Stimulated activated CD4-positive, alpha-beta T cell treated with anti-CD3 and anti-CD28 coated beads, TNF-alpha, amount 100 ng/mL, for 1 hour (primary cell): ENCODE measurements at places on chromosomes 4 and X.

DNA sequence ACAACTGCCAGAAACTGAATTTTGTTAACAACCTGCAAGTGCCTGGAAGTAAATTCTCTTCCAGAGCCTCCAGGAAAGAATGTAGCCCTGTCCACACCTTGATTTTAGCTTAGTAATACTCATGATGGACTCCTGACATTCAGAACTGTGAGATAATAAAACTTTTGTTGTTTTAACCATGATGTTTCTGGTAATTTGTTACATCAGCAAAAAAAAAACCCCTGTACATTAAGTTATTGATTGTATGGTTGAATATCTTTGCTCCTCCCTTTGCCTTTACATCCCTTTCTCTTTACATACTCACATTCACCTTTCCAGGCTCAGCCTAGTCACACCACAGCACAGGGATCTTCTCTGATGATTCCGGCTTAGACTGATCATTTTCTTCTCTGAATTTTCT, 881.8 kb upstream of the GRID2 start:
- no peak for DNase-seq

- no peak for DNase-seq
Measured at GRCh38 chr4:25970691-25971432, 56.8 kb downstream of the SMIM20 start.

DNA sequence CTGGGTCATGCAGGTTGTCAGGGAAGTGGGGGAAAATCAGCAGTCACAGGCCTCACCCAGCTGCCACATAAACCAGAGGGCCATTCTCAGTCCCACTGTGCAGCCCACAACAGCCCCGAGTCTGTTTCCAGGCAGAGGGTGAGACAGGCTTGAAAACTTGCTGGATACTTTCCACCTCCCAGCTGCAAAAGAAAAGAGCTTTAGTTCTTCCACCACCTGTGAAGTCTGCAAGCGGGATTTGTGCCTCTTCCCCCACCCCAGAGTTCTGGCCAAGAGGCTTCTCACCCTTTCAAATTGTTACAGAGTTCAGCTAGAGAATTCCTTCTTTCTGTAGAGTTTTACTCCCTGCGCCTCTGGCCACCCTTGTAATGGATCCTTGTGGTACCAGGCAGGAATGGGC, 115.5 kb upstream of the ZDHHC15 start:
- DNase-seq: no peak

DNA sequence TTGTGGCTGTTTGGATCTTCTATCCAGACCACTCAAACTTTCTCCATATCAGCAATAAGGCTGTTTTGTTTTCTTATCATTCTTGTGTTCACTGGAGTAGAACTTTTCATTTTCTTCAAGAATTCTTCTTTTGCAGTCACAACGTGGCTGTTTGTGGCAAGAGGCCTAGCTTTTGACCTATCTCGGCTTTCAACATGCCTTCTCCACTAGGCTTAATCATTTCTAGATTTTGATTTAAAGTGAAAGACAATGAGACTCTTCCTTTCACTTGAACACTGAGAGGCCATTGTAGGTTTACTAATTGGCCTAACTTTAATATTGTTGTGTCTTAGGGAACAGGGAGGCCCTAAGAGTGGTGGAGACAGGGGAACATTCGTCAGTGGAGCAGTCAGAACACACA, 19.1 kb downstream of the FGF2 start:
- DNase-seq: no peak

- DNase-seq: no peak
Measured at GRCh38 chrX:119502727-119503483, 34.7 kb downstream of the SLC25A5 start.

GRCh38 chr4:1082215-1083182, 30.9 kb downstream of the RNF212 start:
- no peak for DNase-seq

GRCh38 chr4:187840814-187841213, 154.8 kb upstream of the ZFP42 start:
- DNase-seq: no peak

DNA sequence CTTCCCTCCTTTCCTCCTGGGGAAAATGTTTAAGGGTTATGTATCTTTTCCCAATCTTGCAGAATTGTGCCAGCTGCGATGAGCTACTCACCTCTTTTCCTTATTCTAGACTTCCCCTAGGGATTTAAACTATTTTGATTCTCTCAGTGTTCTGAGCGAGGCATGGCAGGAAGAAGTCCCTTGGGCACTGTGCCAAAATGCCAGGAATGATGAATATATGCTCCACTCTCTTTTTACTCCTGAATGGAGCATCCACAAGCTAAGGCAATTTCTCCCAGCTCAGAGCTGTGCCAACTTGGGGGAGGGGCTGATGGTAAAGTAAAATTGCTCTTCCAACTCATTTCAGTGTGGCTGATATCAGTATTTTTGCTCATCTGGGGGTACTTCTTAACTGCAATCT, 4.0 kb upstream of the C4orf17 start:
- DNase-seq: no peak

- DNase-seq: no peak
Measured at GRCh38 chr4:65668201-65669089, 1.8 kb downstream of the EPHA5 start.

GRCh38 chr4:108155373-108155772, 13.4 kb downstream of the LEF1 start:
- DNase-seq: no peak

- no peak for DNase-seq
Measured at GRCh38 chrX:63686878-63687714, 97.9 kb downstream of the ARHGEF9 start.

DNA sequence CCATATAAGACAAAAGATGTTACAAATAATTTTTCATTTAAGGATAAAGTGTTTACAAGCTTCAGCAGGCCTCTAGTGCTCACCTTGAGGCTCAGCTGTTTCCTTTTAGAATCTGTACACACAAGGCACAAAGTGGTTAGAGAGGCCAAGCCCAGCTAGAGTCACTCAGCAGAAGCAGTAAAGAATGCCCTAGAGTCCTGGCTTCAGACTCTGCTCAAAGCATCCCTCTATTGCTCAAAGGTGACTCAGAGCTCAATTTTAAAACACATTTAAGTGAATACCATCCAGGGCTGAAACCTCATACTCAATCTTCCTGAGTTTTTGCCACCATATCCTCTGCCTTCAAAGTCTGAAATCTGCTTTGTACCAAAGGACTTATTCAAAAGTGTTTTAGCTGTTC, 22.6 kb upstream of the PHF8 start:
- no peak for DNase-seq

DNA sequence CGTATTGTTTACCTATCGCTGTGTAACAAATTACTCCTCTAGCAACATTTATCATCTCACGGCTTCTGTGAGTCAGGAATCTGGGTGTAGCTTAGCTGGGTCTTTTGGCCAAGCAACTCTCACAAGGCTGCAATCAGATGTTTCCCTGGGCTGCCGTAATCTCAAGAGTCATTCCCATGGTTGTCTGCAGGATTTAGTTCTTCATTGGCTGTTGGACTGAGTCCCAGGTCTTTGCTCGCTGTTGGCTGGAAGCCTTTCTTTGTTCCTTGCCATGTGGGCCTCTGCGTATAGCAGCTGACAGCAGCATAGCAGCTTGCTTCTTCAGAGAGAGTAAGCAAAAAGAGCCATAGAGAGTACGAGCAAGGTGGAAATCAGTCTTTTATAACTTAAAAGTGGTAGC, 16.8 kb downstream of the POLR2B start:
- no peak for DNase-seq

DNA sequence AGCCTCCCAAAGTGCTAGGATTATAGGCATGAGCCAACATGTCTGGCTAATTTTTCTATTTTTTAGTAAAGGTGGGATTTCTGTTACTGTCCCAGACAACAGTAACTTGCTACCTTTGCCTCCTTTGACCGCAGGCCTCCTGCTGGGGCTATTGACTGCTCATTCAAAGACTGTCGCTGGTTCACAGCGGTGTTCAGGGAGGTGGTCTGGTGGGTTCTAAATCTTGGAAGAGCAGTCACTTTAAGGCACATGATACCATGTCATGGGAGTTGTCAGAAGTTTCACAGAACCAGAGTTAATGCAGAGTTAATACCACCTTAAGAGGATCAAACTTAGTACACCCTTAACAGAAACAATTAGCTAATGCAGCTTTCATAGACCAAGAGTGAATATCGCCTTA, 3.8 kb downstream of the ASMT start:
- no peak for DNase-seq

- no peak for DNase-seq
Measured at GRCh38 chr4:37465296-37465695, 220.8 kb downstream of the NWD2 start.

GRCh38 chr4:184693056-184693455, 40.8 kb downstream of the CENPU start:
- no peak for DNase-seq

DNA sequence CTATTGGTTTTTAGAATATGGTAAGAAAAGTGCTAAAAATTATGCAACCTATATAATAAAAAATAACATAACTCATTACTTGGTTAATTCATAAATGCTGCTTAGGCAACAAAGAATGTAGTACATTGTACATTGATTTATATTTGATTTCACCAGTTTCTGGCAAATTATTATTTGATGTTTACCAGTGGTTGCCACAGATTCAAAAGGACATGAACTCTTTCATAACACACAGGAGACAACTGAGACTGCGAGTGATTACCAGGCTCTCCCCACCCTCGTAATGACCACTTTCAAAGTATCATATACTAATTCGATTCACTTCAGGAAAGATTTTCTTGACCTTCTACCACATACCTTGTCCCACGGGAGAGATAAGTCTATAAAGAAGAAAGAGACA, 158.5 kb downstream of the NR3C2 start:
- DNase-seq: no peak

- DNase-seq: no peak
Measured at GRCh38 chr4:1982124-1983052, 26.4 kb downstream of the NELFA start.

DNA sequence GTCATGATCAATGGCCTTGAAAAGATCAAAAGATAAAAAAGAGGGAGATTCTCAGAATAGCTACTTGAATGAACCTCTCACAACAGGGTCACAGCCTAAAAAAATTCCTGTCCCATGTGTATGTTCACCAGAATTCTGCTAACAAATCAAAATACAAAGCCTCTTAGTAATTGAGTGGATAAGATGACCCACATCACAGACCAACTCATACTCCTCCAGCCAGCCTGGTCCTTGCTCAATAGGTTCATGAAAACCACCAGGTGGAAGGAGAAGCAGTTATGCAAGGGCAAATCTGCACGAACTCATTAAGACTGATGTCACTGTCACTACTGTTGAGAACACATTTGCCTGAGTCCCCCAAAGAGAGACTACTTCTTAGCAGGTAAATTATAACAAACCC, 21.5 kb downstream of the WDFY3 start:
- DNase-seq: no peak

DNA sequence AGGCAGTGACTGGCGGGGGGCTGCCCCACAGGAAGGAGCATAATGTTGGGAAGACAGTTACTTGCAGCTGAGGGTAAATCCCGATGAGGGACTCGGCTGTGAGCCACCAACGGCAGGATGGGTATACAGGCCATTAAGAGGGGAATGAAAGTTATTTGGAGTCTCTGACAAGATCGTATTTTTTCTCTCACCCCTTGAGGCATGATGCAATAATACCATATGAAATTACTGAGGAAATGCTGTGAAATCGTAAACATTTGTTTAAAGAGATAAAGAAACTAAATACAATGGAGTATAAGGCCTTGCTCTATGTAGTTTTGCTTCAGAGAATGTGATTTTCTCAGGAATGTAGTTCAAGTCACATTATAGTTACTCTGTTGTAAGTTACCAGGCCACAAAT, 12.7 kb downstream of the IL1RAPL1 start:
- DNase-seq: no peak

DNA sequence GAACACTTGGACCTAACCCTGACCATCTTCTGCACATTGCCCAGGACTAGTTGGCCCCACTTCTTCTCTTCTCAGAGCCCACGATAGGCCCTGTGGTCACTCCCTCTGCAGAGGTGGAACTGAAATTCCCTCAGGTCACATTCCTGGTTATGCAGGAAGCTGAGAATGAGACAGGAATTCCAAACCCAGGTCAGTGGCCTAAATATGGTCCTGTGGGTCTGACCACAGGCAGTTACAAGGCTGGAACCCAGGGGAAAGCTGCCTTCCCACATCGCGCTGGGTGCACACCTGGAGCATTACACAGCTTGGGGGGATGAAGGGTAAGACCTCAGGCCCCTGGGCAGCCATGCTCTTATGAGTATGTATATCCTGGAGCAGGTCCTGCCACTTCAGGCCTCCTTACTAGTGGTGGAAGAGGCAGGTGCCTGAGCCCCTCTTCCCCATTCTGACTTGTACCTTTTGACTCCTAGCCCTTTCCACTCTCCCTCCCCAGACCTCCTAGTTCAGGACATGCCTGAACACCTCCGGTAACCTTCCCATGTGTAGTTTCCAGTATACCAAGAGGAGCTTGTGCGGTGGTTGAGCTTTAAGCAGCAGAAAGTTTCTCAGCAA, 173.5 kb downstream of the ASMT start:
- DNase-seq: no peak

DNA sequence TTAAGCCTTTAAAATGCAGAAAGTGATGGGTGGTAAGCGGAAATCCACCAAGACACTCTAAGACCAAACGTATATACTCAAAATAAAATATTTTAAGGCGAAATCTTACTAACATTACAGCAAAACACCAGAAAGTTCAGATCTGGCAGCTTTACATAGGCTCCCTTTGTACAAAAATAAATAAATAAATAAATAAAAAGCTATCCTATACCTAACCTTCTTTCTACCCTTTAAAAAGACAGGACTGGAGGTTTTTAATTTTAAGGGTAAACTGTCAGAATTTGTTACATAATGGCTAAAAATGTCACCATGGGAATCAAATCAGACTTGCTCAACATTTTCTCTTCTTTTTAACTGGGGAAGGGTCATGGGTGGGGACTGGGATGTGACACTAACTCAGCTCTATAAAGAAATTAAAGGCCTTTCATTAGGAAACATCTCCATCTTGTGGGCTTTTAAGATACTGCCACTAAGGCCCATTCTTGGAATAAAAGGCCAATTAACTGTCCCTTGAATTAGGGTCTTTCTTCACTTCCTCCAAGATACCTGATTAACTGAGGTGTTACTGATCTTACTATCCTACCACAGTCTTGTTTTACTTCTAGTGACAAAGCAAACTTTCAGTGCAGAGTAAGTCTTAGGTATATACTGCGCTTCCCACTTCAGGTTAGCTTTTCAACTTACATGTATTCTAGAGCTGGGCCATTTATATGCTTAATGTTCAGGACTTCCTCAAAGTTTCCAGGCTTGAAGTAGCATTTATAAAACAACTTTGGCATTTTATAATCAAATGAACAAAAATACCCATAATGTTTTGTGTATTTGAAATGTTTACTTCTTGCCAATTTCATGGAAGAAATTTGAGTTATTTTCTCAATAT, 13.3 kb downstream of the HNRNPD start:
- DNase-seq: no peak

GRCh38 chr4:188657365-188657764, 518.1 kb downstream of the TRIML1 start:
- DNase-seq: no peak

- no peak for DNase-seq
Measured at GRCh38 chrX:20585782-20586181, 319.1 kb upstream of the RPS6KA3 start.

DNA sequence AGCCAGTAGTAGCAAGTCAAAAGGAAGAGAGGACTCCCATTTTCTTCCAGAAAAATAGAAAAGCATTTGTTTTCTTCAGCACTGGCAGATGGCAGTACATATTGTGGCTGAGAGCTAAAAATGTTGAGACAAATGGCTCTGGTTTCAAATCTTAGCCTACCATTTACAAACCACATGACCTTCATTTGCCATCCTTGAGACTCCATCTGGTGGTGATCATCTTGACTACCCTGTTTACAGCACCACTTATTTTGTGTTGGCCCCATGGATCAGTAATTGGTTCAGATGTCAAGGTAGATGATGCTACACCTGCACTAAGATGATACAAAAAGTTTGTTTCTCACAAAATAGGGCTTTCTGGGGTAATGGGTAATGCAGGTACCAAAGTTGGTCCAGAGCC, 951.8 kb upstream of the IGFBP7 start:
- DNase-seq: no peak
